Upper lobe of left lung (tissue), 6 donors: ENCODE measurements at places on chromosomes 16 and 17. TPM values are rescaled to one million over a fixed set of nuclear protein-coding genes. Genes with fewer than 3 reads are reported as not detected.
A peak's percentile ranks its signal among the peaks of the same experiment; 100 is the strongest.

- no peak for DNase-seq
Measured at GRCh38 chr17:5555254-5555653, 29.1 kb downstream of the NLRP1 start.

DNA sequence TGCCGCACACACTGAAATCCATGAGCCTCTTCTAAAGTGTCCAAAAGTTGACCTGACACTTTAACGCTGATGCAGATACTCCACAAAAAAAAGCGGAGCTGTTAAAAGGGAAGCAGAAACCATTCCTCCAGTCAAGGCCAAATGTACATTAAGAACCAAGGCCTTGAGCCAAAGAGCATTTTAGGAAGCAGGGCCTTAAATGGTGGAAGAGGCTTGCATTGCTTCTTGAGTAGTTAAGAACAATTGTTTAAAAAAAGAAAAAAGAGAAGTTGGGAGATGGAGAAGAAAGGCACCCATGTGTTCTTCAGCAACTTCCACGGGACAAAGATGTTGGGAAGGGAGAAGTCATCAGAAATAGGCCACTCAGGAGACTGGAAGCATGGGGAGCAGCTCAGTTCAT, 6.3 kb downstream of the ZFHX3 start:
- no peak for DNase-seq

DNA sequence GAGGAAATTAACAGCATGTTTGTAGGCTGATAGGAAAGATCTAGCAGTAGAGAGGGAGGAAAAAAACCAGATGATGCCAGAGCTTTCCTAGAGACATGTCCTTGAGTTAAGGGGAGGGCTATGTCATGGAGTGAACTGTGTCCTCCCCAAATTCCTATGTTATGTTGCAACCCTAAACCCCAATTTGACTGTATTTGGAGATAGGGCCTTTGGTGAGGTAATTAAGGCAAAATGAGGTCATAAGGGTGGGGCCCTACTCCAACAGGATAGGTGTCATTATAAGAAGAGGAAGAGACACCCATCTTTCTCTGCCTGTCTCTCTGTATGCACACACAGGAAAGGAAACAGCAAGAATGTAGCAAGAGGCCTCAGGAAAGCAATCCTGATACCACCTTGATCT, 195.3 kb upstream of the AXIN2 start:
- no peak for DNase-seq

GRCh38 chr16:6165330-6165979, 1067.9 kb upstream of the EEF2KMT start:
- no peak for DNase-seq

GRCh38 chr17:412211-413015, 59.8 kb upstream of the RPH3AL start:
- peak; percentile 48 for DNase-seq

- no peak for DNase-seq
Measured at GRCh38 chr16:11063448-11064201, 119.3 kb downstream of the CLEC16A start.

DNA sequence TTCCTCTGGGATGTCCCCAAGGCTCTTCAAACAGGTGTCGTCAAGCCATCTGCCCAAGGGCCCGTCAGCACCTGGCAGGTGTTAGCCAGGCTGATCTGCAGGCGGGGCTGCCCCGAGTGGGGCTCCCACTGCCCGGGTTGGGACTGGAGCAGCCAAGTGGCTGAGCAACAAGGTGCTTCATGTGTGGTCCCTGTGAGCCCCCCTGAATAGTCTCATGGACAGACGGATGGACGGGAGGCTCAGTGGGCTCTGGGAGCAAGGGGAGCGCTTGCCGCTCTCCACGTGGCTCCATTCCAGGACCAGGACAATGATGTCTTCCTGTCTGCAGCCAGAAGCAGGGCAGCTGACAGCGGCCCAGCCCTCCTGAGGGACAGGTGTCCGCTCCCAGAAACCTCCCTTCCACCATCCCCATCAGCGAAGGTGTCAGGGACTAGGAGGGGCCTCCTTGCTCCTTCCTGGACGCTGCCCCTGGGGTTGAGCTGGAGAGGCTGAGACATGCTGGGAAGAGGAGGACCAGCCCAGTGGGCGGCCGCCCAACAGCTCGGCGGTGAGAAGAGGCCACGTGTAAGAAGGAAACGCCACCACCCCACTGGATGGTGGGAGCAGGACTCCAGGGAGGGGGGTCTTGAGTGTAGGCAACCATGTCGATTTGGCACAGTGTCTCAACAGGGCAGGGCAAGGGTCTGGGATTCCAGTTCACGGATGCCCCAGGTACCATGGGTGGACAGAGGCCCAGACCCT, 9.6 kb downstream of the SNAI3 start:
- DNase-seq = no peak

- peak; percentile 83 for DNase-seq
Measured at GRCh38 chr17:29566473-29567303, at the start of gene ABHD15. Gene ABHD15 (minus strand): TSS chr17:29567037. CDS start chr17:29566966, 71 bp downstream.

DNA sequence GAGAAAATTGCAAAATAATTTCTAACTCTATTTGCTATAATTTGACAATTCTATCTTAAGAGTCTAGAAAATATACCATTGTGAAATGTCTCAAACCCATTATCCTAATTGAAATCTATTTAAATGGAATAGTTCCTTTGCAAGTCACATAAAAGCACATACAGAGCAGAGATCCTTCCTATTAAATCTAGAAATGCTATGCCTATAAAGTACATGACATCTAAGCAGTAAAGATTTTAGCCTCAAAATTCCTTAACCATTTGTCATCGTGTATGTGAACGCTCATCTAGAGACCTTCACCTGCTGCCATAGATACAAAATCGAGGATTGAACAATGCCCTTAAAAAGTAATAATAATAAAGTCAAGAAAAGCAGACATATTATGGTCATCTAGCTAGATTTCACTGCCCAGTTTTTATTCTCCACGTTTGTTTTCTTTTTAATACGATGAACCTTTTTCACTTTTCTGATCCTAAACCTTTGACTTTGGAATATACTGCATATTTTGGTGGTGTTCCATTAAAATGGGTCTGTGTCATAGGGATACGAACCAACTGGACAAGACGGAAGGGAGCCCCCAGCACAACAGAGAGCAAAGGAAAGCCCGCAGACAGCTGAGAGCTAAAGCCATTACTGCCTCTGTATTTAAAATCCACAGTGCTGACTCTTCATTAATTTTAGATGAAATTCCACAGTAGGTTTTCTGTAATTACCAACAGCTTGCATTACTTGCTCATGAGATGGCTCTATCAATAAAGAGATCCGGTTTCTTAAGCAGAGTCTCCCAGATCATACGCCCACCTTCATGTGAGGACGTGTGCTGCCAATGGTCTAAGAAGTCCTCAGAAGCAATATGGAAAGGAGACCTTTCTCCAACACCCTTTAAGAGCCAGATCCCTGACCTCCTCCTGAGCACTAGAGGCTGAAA, 17.6 kb downstream of the TEX2 start:
- DNase-seq = no peak

DNA sequence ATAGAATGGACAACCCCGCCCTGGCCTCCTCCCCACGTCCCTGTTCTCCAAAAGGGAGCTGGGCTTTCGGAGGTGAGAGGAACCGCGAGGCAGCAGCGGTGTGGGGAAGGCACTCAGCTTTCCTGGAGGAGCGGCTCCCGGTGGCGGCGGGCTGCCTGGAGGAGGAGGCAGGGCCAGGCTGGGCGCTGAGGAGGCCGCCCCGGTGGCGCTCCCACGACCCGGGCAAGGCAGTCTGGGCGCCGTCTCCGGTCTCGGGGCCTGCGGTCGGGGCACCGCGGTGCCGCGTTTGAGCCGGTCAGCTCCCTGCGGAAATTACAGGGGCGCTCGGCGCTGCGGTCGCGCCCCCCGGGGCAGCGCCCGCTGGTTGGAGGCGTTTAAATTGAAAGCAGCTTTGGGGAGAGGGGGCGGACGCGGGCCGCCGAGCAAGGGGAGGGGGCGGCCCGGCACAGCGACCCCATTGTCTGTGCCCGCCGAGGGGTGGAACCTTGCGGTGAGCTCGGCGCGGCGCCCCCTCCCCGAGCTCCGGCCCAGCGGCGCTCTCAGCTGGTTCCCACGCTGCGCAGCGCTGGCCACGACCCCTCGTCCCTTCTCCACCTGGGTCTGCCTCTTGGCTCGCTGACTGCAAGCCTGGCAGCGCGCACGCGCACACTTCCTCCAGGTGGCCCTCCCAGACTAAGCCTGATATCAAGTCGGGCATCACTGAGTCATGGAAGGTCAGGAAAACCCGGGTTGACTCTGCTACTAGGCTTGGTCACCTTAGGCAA, 58.7 kb upstream of the DLX4 start:
- DNase-seq = no peak

DNA sequence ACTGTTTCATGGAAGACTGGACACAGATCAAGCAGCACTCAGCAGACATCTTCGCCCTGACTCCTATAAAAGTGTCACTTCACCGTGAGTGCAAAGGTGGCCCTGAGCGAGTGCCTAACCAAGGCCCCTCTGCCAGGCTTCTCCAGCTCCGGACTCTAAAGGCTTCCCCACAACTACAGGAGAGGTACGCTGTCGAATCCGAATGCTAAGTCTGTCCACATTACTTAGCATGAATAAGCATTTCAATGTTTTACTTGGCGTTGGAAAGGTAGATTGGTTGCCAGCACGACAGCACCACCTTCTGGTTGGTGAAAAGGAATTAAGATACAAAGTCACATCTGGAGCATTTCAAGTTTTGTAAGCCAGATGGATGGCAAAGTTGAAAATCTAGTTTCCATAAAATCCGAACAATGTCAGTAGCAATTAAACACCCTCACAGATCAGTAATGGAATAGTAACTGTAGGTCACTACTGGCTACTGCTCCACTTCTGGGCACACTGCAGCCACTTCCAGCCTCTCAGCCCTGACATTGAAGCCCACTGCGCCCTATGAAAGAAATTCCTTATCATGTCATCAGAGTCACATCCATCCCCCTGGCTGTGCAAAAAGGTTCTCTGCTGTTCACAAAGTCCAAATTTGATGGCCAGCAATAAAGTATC, 100.9 kb downstream of the PARN start:
- DNase-seq = no peak

GRCh38 chr16:14087590-14088154, 16.6 kb downstream of the MRTFB start:
- no peak for DNase-seq

GRCh38 chr17:59105852-59106462, 723 bp downstream of the TRIM37 start:
- DNase-seq = no peak

DNA sequence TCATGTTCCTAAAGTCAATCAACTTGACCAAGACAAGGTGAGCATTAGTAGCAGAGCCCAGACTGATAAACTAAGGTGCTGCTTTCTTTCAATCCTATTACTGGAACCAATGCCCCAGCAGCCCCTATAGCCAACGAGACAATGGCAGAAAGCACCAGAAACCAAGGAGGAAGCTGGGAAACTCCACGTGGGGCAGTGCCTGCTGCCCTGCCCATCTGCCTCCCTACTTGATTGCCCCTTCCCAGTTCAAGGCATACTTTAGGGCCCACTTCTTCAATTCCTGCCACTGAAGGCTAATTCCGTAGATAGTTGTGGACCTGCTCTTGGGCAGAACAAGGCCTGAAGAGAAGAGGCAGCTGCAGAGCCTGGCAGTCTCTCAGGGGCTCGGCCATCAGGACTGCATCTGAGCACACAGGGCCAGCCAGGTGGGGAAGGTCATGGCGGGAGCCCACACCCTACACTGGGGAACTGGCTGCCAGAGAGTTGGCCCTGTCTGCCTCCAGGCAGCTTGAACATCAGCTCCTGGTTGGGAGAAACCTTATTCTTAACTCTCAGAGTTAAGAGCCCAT, 30.9 kb downstream of the WSB1 start:
- DNase-seq = no peak

DNA sequence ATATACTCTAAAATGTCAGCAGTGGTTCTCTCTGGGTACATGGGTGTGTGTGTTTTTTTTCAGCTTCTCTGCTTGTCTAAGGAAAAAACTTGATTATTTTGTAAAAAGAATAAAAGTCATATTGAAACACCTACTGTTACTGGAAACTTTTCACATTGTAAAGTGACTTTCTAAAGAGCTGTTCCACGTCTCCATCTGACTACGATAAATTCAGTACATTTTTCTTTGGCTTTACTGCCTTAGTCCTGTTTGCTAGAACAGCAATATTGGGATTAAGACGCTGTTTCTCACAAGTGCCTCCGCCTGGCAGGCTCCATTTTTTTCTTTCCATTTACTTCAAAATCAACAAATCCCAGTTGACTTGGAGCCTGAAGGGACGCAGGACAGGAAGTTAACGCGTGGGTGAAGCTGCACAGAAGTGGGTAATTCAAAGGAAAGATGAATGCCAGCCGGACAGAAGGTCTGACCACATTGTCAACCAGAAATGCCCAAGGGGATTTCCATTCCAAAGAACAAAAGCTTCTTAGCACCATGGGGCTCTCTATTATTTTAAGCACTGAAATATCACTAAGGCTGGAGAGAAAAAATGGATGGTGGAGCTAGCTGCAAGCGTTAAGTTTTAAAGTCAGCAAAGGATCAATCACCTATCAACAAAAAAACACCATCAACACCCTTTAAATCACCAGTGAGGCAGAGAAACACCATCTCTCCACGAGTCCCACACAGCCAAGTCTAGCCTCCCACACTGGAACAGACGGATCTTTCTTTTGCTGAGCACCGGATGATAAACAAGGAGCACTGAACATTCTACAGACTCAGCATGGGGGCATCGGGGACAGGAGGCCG, 8.4 kb downstream of the GLOD4 start:
- no peak for DNase-seq

GRCh38 chr16:87791295-87792204, 25.8 kb upstream of the KLHDC4 start:
- DNase-seq = no peak

DNA sequence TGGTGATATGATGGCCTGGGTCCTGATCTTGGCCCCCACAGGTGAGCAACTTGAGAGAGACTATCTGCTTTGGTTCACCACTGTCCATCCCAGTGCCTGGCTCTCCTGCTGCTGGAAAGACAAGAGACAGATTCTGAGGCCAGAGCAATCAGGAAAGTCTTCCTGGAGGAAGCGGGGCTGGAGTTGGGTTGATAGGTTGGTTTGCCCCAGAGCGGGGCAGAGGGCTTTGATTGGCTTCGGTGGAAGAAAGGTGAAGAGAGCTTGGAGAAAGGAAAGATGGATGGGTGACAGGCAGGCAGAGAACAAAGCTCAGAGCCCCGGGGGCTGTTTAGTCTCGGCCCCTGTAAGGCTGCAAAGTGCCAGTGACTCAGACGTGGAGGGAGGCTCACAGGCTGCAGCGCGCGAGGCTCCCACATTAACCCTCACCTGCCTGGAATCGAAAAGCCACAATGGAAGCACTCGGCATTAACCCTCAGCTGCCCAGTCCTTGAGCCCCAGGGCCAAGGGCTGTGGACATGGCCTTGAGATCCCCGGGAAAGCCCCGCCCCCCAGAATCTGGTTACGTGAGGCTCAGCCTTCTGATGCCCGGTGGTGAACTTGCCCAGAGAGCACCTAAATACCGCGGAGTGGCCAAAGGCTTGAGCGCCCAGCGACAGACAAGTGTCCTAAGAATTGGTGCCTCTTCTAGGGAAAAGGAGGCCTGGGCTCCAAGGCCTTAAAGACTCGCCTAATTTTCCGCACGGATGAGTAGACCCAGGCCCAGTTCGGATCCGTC, 996 bp upstream of the CPNE2 start:
- DNase-seq = no peak

MCRIP2 gene
- total RNA-seq = 45.9 TPM

KRTAP2-3 gene
- total RNA-seq = not detected

SEZ6L2 gene
- total RNA-seq = 13.5 TPM

CHST4 gene
- total RNA-seq = not detected

SLFN13 gene
- total RNA-seq = 21.6 TPM

CCL4 gene
- total RNA-seq = 24.0 TPM

OVCA2 gene
- 34.3 TPM for total RNA-seq

TMEM98 gene
- total RNA-seq = 52.5 TPM

DHX58 gene
- total RNA-seq = 15.8 TPM

TLE7 gene
- total RNA-seq = not detected

FAM20A gene
- total RNA-seq = 60.3 TPM

HASPIN gene
- total RNA-seq = 0.61 TPM

C16orf89 gene
- 272 TPM for total RNA-seq

ASGR2 gene
- total RNA-seq = 1.6 TPM
